Activated CD4-positive, alpha-beta T cell treated with anti-CD3 and anti-CD28 coated beads, Interleukin-2, Interleukin-6, amounts not matched to agents 100 ng/mL and 50 ng/mL, durations not matched to agents 16 hours and 8 hours (primary cell): ENCODE measurements at places on chromosomes 7 and 10.

DNA sequence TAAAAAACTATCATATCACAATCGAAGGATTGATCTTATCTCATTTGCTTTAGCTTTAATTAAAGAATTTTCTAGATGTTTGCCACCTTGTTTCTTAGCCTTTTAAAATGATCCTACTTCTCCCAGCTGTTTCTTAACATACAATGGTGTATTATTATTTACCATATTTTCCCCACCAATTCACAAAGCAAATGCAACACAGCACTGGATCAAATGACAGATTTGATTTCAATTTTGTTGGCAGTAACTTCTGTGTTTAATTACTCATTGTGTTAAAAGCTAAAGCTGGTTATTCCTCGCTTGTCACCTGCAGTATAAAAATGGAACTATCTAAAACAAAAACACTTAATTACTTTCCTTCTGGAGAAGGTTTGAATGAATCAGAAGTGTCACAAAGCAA, 19.6 kb downstream of the SVIL start:
- no peak for DNase-seq

GRCh38 chr10:111034598-111035310, 42.1 kb upstream of the ADRA2A start:
- no peak for DNase-seq

GRCh38 chr7:127717502-127718339, 65.7 kb downstream of the SND1 start:
- DNase-seq = peak; percentile 23

DNA sequence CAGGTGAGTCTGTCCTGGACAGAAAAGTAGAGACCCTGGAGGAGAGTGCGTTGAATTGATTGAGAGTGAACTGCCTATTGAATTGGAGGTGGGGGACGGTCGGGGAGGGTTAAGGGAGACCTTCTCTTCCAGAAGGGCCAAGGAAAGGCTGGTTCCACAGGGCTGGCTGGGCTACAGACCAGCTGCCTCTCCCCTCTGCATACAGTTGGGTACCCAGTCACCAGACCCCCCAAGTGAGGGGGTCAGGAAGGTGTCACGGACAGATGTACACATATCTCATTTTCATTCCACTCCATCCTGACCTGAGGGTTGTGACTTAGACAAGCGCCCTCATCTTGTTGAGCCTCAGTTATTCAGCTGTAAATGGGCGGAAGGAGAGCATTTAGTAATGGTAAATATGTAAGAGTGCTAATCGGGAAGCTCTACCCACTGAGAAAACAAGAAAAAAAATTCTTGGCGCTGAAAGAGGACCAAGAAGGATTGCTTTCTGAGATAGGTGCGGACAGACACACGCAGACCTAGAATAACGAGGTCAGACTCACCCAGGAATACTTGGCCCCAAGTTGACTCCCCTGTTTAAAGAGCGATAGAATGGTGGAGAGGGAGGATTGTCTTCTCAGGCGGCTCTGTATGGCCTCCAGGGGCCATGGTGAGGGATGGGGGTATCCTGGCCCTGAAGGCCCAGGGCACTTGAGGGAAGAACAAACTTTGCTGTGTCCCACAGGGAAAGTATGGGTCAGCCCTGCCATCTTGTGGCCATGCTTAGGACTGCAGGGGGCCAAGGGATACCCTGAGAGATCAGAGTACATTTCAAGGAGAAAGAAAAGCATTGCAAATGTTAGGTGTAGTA, 7.2 kb upstream of the MBL2 start:
- DNase-seq = peak; percentile 68

GRCh38 chr7:17019106-17019505, 137.3 kb upstream of the AGR3 start:
- no peak for DNase-seq

DNA sequence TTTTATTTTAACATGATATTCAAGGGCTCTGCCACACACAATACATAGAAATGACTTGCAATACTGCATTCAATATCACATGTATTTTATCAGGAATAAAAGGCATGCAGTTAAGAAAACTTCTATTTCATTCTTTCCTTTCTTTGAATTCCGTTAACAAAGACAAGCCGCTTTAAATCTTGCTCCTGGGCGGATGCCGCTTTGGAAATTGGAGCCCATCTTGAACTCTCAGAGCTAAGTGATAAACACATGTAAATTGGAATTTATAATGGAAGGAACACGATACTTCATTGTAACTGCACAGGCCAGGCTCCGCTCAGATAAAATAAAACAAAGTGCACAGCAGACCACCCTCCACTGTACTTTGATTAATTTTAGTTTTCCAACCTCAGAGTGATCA, 774.5 kb upstream of the COBL start:
- no peak for DNase-seq

- no peak for DNase-seq
These were observed 21.3 kb upstream of the ARHGAP21 start for GRCh38 chr10:24744946-24745345.

GRCh38 chr7:47785923-47786556, 162.2 kb downstream of the PKD1L1 start:
- DNase-seq = no peak

GRCh38 chr10:58593008-58593407, 80.3 kb downstream of the BICC1 start:
- no peak for DNase-seq

GRCh38 chr10:133316266-133316665, 7.6 kb downstream of the ZNF511 start:
- DNase-seq = no peak

DNA sequence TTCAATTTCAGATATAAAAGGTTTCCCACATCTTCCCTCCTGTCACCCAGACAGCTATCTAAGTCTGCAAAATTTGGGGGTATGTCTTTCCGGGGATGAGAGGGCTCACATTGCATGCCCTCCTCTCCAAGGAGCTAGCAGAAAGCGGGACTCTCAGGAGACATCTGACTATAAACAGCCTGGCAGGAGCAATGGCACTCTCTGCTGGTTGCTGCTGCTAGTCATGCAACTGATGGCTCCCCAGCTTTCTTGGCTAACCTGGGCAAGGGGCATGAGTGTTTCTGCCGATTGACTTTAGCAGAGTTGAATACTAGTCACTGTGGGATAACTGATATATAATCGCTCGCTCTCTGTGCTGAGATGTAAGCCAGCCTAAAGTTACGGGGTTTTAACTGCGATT, 12.0 kb downstream of the TBX20 start:
- DNase-seq = no peak

DNA sequence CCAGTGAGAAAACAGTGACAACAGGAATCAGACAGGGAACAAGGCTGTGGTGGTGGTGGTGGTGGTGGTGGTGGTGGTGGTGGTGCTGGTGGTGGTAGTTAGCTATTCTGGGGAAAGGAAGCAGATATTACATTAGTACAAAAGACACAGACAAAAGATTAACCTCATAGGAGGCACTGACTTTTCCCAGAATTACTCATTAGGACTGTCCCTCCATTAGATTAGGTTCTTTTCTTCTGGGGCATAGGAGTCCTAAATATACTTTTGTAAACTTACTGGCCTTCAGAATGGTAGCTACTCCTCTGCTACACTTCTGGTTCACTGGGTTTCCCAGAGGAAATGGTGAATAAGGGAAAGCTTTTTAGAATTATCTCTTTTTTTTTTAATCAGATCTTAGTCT, 156.6 kb upstream of the SEMA3D start:
- no peak for DNase-seq

DNA sequence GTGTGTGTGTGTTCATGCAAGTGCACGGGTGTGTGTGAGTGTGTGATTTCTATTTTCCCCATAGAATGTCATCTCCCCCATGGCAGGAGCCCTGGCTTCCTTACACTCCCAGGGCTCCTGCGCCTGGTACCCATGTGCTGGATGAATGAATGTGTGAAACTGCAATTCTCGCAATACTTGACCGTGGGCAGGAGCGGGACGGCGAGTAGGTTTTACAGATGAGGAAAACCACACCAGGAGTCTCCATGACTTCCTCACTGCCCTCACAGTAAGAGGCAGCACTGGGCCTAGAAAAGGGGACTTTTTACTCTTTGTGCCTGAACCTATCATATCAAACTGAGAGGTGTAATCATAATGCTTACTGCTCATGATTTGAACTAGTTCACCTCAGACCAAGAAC, 167.6 kb upstream of the FRMD4A start:
- no peak for DNase-seq

- no peak for DNase-seq
These were observed 86.4 kb upstream of the DGKB start for GRCh38 chr7:14988941-14989340.

DNA sequence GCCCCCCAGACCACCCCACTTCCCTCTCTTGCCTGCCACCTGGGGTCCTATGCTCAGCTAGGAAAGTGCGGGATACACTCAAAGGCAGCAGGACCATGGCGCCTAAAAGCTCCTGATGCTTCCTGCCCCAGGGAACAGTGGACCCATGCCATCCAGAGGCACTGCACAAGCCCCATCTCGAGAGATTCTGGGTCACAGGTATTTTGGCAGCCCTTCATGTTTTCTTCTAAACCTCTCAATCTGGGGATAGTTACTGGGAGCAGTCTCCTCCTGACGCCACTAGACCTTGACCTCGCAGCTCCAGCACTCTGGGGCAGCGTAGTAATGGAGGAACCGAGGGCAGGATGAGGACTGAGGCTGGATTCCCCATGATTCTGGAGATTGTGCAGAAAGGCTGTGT, 107.1 kb downstream of the GRK5 start:
- no peak for DNase-seq

GRCh38 chr10:36681751-36682632, 443.4 kb upstream of the ANKRD30A start:
- DNase-seq = no peak

GRCh38 chr10:71627956-71628355, 91.6 kb downstream of the C10orf105 start:
- DNase-seq = no peak

GRCh38 chr7:11754123-11754522, 77.9 kb downstream of the THSD7A start:
- DNase-seq = no peak

- no peak for DNase-seq
These were observed 843 bp downstream of the CFAP70 start for GRCh38 chr10:73357821-73358220.

GRCh38 chr7:86942081-86942480, 117.4 kb downstream of the ELAPOR2 start:
- DNase-seq = no peak

DNA sequence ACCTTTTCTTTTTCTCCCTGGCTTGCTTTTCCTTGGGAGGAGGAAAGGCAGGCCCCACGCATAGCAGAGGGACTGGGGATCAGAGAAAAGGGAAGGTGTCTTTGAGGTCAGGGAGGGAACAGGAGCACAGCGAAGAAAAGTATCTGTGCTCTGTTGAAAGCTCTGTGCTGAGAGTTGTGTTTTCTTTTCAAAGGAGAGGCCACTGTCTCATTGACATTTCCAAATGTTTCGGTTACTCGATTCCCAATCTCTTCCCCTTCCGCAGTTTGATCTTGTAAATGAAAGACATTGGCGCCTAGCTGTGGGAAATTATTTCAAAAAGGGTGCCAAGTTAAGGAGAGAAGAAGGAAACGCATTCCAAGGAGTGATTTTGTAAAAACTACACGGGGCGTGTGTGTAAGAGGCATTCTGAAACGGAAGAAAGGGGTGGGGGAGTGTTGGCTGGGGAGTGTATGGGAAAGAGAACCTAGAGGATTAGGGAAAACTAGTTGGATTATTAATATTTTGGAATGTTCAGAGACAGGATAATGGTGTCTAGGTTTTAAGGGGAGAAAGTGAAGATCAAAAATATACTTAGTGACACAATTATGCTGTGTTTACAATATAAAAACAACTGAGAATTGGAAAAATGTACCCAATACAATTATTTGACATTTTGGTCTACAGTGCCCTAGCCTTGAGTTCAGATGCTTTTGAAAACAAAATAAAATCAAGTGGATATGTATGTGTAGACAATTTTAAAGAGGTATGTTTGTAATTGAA, 708 bp downstream of the KLHDC10 start:
- DNase-seq = no peak

GRCh38 chr7:21777921-21778320, 167.8 kb downstream of the CDCA7L start:
- no peak for DNase-seq

DNA sequence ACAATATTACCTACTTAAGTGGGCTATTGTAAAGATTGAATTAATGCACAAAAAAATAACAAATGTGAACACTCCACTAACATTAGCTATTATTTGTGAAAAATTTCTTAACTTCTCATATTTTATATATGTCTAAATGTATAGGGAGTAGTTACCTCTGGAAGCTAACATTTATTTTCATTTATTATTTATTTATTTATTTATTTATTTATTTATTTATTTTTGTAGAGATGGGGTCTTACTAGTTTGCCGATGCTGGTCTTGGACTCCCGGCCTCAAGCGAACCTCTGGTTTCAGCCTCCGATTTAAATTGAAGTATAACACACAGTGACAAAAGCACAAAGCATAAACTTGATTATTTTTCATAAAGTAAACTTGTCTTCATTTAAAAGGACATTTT, 5.1 kb upstream of the SPOCK2 start:
- no peak for DNase-seq

DNA sequence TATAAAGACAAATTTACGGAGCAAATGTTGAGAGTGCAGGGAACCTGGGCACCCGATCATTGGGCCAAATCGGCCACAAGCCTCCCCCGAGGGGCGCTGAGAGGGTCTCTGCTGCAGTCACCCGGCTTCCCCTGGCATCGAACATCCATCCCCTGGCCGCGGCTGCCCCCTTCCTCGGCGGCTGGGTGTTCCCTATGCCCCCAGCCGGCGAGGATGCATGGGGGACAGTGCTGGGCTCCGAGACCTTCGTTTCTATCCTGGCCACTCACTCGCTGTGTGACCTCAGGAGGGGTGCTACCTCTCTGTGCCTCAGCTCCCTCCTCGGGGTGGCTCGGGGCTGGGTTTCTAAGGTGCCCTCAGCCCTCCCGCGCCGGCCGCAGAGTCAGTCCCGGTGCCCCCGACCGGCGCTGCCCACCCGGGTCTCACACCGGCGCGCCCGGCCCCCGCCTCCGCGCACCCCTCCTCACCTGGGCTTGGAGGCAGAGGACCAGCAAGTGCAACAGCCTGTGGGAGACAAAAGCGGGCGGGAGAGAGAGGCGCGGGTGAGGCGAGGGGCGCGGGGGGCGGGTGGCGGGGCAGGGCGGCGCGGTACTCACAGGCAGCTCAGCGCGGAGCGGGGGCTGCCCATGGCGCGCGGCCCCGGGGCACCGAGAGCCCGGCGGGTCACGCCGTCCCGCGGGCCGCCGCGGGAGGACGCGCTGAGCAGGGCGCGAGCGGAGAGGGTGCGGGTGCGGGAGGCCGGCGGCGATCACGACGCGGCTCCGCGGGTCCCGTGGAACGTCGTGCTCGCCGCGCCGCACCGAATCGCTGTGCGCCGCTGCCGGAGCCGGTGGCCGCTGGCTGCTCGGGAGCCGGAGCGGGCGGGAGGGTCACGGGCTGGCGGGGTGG, at the start of gene FGF8:
Gene FGF8 (minus strand): TSS at position 842 of the 888 bp plus-strand sequence. CDS start 214 bp downstream, at position 628.
- DNase-seq = no peak

DNA sequence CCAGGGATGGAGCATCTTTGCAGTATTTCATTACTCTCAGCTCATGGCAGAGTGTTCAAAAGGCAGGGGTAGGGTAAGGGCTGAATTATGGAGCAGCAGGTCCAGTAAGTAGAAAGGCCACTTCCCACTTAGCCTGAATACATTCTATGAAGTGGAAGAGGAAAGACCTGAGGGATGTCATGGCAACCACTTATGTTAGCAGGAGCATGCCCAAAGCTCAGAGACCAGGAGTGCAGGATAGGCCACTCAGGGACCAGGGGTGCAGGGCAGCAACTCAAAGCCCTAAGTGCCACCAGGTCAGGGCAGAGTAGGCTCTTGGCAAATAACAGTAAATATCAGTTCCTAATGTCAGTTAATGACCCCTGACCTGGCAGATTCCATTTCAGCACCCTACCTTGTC, 3.6 kb downstream of the SRI start:
- no peak for DNase-seq
